ENCODE measurements at places on chromosomes 5 and 9.

GRCh38 chr9:134436911-134437310, 110.7 kb downstream of the RXRA start:
- DNase-seq, result no peak

GRCh38 chr9:89165341-89165740, 13.3 kb downstream of the SHC3 start:
- no peak for DNase-seq

DNA sequence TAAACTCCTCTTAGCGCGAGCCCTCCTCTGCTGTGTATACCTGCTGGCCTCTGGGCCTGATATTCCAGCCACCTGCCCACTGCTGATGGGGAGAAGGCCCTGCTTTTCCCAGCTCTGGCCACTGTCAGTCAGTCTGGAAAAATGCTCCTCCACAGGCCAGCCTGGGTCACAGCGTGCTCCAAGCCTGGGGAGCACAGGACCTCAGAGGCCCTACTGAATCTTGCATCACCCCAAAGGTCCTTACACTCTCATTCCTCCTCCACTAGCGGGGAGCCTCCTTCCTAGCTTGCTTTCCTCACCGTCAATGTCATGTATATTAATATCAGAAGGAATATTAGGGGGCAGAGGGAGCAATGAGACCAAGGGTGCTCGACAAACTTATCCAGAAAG, 73.7 kb downstream of the SHB start:
- DNase-seq, result no peak

- no peak for DNase-seq
Measured at GRCh38 chr9:108162664-108163063, 673.1 kb upstream of the KLF4 start.

DNA sequence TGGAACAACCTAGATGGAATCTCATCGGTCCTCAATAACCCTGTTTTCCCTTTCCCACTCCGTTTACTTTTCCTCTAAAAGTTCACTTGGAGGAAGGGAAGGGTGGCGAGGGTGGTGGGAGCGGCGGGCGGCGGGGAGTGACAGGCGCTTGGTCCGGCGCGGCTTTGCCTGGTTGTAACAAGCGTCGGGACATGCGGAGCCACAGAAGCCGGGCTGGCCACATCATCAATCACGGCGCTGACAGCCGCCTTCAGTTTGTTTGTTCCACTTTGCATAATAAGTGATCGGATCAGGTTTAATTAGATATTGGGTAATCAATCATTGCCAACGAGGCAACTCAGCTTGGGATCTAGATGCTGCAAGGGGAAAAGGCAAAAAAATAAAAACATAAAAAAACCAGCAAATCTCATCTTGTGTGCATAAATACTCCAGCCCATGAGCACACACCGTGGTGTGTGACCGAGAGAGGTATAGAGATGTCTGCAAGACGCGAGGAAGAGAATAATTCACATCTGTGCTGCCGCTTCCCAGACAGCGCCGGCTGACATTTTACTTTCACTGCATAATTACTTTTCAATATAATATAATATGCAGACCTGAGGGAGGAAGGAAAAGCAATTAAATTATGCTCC, 396.2 kb upstream of the IRX4 start:
- DNase-seq, result no peak

GRCh38 chr9:112377087-112377486, 2.8 kb upstream of the HSDL2 start:
- no peak for DNase-seq

DNA sequence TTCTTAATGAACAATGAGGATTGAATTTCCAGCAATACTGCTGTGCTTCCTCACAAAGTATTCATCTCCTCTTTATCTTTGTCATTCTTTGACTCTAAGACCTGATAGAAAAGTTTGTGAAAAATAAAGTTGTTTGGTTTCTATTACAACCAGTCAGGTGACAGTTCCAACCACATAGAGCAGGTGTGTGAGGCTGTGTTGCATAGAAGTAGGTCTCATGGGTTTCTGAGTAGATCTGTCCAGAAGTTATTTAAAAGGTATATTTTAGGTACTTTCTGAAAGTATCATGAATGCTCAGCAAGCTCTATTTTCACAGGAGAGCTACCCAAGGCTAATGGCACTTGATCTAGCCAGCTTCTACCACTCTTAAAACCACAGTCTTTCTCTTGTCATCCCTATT, 637.0 kb downstream of the DNAH5 start:
- no peak for DNase-seq

DNA sequence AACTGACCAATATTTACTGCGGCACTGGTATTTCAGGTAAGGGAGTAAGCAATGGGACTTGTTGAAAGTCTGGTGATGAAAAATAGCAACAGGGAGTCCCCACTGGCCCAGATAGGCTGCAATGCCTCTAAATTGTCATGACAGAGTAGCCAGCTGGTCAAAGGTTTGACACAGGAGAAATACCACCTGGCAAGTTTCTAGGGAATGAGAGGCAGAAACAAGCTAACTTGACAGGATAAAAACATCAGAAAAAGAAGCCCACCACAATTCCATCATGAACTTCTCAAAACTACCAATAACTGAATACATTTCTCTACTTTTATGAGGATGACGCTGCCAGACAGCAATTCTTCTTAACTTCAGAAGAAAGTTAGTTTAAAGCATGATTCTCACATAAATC, 99.8 kb downstream of the STRBP start:
- DNase-seq, result no peak

- DNase-seq, result peak; percentile 58
Measured at GRCh38 chr5:138459311-138459933, 5.9 kb upstream of the EGR1 start.

DNA sequence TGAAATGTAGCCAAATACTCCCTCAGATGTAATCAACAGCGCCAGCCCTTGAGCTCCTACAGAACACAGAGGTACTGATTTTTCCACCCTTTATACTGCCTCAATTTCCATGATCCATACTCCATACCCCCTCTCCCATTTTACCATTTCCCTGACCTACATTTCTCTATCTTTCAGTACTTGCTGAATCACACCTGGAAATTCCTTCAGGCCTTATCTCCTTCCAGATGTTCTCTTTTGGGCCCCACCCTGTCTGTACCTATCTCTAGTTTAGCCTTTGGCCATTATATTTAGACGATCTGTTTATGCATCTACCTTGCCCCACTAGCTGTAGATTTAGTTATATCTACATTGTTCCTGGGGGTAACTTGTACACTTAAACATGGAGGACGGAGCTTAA, 5.5 kb downstream of the NIM1K start:
- no peak for DNase-seq

DNA sequence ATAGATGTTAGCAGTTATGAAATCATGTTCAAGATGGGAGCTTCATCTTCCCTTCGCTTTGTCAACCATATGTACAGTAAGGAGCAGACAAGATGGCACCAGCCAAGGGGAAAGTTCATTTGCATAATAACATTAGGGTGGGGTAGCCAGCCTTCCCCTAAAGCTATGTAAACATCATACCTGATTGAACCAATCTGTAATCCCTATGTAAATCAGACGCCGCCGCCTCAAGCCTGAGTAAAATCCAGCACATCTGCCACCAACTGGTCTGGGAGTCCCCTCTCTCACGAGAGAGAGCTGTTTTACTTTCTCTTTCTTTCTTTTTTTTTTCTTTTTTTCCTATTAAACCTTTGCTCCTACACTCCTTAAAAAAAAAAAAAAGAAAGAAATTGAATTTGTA, 30.8 kb upstream of the REEP2 start:
- DNase-seq, result peak; percentile 11

DNA sequence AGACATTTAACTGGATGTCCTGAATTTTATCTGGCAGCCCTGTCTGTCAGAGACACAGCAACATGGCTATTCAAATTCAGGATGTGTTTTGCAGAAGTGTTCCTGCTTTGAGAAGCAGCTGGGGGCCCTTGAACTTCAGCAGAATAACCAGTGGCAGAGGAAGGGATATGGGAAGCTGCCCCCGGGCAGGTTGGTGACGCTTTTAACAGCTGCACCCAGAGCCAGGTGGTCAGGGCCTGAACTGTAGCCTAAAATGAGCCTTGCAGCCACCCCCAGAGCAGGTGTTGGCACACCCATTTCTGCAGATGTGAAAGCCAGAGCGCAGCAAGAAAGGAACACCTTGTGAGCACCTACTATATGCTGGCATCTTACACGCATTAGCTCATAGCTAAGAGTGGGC, 128.7 kb upstream of the BOD1 start:
- peak; percentile 40 for DNase-seq

- no peak for DNase-seq
Measured at GRCh38 chr5:124160265-124160664, 586.2 kb downstream of the ZNF608 start.

GRCh38 chr9:135814421-135815095, 92.8 kb downstream of the CAMSAP1 start:
- no peak for DNase-seq

DNA sequence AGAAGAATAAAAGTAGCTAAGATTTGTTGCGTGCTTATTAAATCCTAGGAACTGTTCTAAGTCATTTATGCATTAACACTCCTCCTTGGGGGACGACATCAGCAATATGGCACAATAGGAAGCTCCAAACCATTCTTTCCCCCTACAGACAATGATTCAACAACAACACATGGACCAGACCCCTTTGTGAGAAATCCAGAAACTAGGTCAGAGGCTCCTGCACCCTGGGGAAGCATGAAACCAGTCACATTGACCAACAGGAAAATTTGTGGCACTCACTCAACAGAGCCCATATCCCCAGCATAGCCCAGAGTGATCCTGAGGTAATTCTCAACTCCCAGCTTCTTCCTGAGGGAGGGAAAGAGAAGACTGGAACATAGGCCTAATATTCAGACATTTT, 294.4 kb downstream of the HINT1 start:
- DNase-seq, result no peak

DNA sequence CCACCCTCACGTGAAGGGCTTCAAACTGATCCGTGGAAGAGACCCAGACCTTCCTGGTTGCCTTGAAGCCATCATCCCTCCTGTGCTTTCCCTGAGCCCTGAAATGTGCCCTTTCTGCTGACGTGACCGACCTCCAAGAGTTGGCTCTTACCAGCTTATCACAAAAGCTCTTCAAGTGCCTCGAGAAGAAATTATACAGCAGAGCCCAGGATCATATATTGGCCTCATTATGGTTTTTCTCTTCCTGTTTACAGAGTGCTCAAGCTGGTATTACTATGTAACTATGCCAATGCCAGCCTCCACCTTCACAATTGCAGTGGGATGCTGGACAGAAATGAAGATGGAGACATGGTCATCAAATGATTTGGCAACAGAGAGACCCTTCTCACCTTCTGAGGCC, 66.0 kb downstream of the AOPEP start:
- DNase-seq, result no peak

DNA sequence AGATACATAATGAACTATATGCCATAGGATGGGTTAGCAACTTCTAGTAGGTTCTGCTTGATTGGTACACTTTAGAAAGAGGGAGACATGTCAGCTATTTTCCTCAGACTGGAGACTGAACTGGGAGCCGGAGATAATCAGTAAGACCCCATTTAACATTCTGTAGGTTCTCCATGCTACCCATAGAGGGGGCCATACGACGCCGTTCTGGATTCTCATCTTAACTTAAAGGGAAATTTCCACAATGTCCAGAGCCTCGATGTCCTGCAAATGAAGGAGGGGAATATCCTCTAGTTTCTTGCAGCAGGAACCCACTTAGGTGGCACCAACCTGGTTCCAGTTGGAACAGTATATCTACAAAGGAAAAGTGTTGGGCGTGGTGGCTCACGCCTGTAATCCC, 22.3 kb upstream of the NPM1 start:
- DNase-seq, result no peak

DNA sequence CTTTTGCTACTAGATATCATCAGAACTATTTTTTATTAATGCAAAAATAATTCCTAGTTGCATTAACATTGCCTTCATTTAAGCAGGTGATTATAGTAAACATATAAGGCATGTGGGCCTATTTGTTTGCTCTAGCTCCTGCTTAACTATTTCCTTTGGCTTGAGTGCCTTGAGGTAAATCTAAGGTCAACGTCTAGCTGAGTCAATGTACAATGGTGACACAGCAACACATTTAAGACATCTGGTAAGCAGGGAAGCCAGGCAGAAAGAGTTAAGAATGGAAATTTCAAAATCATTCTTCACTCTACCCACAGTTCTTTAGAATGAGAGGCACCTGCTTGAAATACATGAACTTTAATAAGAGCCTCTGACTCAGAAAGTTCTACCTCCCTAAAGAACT, 111.9 kb upstream of the FST start:
- no peak for DNase-seq

GRCh38 chr5:147822686-147823491, 8.6 kb downstream of the SPINK1 start:
- no peak for DNase-seq

DNA sequence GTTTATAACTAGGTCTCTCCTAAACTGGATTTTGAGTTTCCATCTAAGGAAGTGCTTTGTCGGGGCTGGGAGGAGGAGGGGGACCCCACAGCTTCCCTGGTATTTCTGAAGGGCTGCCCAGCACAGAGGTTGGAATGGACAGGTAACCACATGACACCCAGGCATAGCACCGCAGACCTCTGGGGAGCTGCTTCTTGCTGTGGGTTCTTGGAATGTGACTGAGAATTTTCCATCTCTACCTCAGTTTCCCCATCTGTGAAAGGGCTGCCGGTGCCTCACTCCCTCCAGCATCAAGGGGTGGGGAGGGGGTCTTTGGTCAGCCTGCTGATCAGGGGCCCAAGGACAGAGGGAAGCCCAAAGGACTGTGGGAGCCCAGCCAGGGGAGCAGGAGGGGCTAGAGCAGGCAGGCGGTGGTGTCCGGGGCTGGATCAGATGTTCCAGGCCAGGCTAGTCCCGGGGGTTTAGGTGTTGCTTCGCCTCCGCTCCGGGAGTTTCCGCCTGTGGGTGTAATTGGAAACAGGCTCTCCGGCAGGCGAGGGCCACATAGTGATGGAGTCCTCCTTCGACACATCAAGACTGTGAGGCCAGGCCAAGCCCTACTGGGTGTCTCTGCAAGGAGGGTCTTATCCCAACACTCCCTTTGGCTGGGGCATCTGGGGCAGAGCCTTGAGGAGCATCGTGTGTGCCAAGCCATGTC, 3.3 kb downstream of the OLFML2A start:
- DNase-seq, result no peak

GRCh38 chr5:106737111-106737510, 933.6 kb downstream of the EFNA5 start:
- DNase-seq, result no peak

All from left colon (tissue), 2 donors.